ENCODE measurements at places on chromosomes 5 and 9.

GRCh38 chr5:162956570-162956969 lies 480.8 kb upstream of the CCNG1 start:
- no peak for DNase-seq

GRCh38 chr5:98816582-98817222 lies 43.2 kb downstream of the RGMB start:
- no peak for DNase-seq

DNA sequence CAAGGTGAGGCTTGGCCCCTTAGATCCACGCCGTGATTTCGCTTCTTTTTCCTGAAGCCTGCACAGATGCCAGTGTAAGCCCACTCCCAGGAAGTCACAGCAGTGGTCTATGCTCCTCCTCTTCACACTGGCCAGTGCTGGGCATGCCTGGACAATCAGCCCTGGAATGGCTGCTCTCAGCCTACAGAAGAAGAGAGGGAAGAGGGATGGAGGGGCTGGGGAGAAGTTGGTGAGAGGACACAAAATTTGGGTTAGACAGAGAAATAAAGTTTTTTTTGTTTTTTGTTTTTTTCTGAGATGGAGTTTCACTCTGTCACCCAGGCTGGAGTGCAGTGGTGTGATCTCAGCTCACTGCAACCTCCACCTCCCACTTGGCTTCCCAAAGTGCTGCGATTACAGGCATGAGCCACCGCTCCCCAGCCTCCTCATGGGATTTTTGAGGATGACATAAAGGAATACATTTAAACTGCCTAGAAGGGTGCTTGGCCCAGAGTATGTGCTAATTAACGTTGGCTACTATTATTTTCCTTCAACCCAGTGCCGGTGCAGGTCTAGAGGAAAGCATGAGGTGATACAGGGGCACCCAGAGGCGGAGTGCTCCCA lies 830 bp downstream of the S100Z start:
- DNase-seq = no peak

DNA sequence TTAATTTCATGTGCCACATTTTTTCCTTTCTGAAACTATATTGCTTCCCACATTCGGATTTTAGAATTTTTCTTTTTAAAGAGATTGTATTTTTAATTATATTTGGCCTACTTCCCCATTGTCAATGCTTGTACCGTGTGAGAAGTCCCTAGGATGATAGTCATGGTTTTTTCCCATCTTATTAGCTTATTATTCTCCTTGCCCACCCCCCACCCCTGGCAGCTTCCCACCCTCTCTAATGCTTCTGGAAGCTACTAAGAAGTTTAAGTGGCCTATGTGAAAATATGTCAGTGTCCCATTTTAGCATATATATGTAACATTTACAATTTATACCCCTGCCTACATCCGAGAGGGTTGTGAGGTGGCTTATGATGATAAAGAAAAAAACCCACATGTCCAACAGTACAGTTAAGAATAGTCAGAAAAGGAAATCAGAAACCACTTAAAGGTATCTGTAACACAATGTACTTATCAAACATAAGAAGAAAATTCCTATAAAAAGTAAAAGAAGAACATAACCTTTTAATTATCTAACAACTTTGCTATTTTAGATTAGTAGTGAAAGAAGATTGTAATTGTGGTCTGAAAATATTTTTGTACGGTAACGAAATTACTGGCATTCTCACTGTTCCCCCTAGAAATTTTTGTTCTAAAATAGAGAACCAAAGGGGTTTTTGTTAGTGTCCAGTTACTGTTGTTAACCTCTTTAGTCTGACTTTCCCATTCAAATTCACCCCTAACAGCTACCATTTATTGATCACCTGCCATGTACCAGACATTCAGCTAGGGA lies 62.1 kb downstream of the SLC44A1 start:
- no peak for DNase-seq

DNA sequence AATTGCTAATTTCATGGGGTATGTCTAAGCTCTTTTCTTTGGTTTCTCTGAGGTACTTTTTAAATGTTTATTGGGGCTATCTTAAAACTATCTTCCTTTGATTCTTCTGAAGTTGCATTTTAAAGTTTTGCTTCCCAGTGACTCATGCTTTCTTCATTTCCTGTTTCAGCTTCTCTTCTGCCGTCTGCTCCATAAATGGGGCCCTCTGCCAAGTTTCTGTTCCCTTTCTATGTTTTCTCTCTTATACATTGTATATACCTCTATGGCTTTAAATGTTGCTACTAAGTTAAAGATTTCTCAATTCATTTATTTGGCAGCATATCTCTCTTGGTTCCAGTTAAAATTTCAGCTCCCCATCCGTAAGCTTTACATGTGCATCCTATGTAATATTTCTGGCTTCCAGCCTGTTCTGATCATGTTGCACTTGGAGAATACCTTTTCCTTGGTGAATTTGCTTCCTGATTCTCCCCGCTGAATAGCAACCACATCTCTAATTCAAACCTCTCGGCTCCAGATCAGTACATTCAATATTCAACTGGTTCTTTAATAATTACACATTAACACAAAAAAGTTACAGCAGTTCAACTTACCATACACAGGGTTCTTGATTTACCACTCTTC lies 125.3 kb downstream of the ST8SIA4 start:
- peak; percentile 66 for DNase-seq

DNA sequence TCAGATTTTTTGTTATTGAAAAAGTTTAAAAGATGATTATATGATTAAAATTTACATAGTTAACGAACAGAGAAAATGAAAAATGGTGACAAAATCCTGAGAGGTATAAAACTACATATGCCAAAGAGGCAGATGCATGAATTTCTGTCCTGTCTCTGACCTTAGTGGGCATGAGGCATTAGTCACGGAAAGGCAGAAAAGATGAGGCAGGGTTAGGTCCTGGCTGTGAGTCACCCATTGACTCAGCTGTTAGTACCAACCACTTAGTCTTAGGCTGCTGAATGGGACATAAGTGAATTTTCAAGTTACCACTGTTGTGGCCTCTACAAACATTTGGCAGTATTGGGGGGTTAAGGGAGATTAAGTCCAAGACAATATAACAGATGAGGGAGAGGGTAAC lies 33.1 kb downstream of the RASA1 start:
- peak; percentile 94 for DNase-seq

- no peak for DNase-seq
These were observed 53.9 kb downstream of the C9orf57 start for GRCh38 chr9:72006501-72006900.

DNA sequence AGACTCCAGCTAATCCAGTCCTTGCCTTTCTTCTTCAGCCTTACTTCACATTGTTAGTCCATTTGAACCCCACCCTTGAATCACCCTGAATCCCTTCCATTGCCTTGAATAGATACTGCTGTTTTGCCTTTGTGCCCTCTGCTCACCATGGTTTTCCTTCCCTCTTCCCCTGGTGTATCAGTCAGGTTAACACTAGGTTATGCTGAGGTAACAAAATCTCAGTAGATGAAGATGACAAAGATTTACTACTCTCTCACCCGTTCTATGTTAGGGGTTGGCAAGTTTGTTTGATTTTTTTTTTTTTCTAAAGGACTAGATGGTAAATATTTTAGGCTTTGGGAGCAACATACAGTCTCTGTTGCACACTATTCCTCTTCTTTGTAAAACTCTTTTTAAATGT lies 3.3 kb upstream of the VLDLR start:
- DNase-seq = no peak

DNA sequence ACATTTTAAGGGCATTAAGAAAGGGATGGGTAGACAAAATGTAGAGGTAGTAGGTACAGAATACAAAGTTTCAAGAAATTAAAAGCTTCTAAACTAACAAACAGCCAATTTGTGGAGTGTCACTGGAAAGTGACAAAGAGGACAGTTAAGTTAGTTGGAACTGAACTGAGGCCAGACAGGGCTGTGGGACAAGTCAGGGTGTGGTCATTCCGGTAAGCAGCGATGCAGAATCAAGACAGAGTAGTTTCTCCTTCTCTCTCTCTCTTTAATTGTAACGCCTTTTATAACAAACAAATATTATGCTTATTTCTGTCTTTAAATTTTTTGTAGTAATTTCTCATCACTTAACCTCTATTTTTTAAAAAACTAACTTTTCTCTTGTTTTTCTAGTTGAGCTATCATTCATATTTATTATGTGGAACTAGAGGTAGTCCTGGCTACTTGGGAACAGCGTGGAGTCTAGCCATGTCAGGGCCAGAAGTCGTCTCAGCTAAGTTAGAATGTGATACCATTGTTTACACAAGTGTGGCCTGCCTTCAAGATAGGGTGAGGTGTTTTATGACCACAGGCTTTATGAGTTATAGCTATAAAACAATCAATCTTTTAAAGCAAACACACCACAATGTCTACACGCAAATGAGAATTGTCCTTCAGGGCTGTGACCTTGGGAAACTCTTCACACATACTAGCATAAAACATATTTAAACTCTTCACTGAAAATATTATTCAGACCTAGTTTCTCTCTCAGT lies 115.3 kb upstream of the CDKN2B start:
- DNase-seq = no peak

- no peak for DNase-seq
These were observed 849 bp upstream of the IFT74 start for GRCh38 chr9:26955222-26955903.

DNA sequence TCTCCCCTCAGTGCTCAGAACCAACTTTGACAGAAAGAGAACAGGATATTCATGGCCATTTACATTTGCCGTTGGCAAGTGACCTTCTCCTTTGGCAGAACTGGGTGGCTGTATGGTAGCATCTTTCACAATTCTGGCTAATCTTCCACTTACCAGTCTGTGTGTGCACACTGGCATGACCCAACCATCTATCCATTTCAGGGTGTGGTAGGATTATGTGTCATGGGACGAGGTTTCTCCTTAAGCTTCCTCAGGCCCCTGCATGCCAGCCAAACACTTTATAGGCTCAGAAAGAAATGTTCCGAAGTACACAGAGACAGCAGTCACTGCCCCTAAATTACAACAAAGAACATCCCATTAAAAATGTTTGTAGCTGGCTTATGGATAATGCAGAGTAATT lies 497.1 kb downstream of the NFIB start:
- peak; percentile 27 for DNase-seq

DNA sequence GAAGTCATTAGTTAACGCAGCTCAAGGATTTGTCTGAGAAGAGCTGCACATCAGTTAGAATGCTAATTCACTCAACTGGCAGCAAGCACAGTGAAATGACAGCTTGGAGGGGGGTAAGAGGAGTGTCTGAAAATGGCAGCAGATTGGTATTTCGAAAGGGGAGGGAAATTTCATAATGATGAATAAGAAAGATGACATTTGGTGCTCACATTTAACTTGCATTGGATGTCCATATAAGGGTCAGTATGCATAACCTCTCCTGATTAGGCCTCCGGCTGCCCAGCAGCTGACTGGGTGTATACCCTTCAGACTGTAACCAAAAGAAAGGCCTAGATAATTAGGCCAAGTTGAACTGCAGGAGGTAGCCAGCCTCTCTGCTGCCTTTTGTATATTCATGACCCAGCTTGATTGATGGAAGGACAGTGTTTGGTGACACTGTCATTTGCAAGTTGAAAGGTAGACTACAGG lies 131.0 kb downstream of the PBX3 start:
- DNase-seq = no peak

DNA sequence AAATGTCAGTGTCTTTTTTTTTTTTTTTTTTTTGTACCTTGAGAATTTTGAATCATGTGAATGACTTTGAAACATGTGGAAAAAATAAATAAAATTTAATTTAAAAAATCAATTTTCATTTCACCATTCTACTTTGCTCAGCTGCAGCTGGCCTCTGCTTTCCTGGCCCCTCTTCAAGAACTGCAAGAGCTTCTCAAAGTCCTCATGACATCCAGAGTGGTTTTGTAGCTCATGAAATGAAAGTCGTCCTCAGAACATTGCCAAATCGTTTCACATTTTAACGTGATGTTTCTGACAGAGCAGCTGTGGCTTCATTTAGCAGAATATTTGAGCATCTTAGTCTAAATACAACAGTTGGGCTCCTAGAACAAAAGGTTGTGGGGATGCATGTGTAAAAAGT lies 47.9 kb upstream of the TMEM215 start:
- no peak for DNase-seq

- DNase-seq = no peak
These were observed 42.1 kb upstream of the EEIG1 start for GRCh38 chr9:128022886-128023285.

- no peak for DNase-seq
These were observed 39.9 kb downstream of the CEP72 start for GRCh38 chr5:652023-652515.

DNA sequence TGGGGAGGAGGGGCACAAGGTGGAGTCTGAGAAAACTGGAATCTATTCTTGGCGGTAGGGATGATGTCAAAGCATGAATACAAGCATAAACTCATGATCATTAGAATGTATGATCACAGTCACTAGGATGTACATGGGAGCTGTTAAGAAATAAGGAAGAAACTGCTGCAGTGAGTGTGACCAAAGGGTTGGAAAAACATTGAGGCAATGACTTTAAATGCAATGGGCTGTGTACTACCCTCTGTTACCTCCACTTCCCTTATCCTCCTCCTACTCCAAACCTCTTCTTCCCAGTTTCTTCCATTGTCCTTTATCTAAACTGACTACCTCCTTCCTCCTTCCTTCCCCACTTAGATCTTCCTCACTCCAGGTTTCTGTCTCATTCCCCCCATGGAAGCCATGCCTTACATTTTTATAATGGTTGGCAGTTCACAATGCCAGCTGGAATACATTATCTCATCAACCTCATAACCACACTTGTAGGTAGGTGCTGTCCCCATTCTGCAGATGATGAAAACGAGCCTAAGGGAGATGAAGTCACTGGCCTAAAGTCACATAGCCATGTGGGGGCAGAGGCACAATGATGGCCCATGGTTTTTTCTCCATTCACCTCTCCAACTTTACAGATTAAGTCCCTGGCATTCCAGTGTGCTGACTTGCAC lies 21.9 kb upstream of the TNFSF15 start:
- no peak for DNase-seq

- DNase-seq = no peak
These were observed 247.4 kb downstream of the ARHGAP26 start for GRCh38 chr5:143017541-143017940.

- DNase-seq = no peak
These were observed 302.1 kb upstream of the IRX4 start for GRCh38 chr5:2184563-2185540.

- DNase-seq = no peak
These were observed 411.5 kb downstream of the PLK2 start for GRCh38 chr5:58048185-58048925.

- DNase-seq = no peak
These were observed 706.6 kb upstream of the ZNF608 start for GRCh38 chr5:125452991-125453390.
